ENCODE measurements at places on chromosomes 1 and 21.

- DNase-seq, result no peak
Measured at GRCh38 chr1:40861224-40862003, 749 bp downstream of the CITED4 start.

DNA sequence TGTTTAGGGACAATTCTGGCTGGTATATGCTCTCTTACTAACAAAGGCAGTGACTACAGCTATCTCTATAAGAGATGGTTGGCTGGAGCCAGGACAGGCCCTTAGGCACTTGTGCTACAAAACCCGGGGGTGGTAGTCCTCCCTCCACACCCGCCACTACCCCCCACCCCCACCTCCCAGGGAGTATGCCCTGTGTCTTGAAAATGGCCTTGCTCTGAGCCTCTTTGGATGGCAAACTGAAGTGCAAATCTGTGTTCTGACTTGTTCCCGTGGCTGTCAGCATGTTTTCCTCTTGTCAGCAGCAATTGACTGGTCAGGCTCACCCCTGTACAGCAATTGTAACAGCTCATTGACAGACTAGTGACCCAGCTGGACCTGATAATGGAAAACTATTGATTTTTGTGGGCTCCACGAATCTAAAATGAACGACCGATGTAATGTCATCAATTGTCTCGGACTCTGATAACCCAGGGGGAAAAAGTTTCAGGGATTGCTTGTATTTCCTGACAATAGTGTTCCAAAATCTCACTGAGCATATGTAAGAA is 139.4 kb upstream of the BARHL2 start:
- DNase-seq, result no peak

DNA sequence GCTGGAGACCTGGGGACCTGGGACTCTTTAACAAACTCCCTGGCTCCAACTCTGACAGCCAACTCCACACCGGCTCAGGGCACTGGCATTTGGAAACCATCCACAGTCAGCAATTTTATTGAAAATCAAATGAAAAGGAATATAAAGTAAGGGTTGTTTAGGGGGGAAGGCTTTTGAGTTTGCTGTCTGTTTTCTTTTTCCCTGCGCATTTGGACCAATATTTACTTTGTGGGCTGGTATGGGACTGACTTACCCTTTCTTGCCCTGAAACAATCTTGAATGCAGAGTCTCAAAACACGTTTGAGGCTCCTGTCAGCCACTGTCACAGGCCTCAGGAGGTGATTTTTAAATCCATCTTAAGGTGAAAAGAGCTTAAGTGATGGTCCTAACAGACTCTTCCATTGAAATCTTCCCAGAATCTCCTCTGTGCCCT is 15.4 kb upstream of the EFHD2 start:
- no peak for DNase-seq

DNA sequence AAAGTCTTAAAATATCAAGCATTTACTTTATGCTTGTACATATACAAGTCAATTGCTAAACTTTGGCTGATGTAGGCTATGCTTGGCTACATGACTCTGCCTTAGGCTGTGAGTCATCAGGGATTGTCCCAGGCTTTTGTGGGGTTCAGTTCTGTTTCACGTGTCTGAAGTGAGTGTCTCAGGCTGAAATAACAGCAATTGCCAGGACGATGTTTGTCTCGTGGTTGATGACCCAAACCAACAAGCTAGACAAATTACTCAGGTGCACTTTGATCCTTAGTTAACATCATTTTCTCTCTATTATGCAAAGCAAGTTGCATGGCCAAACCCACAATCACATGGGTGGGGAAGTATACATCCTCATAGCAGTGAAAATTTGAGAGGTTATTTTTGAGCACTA is 410.1 kb downstream of the BRINP3 start:
- no peak for DNase-seq

- DNase-seq, result no peak
Measured at GRCh38 chr1:15680131-15680530, 4.0 kb upstream of the PLEKHM2 start.

- DNase-seq, result no peak
Measured at GRCh38 chr1:8015809-8016165, 10.3 kb downstream of the ERRFI1 start.

DNA sequence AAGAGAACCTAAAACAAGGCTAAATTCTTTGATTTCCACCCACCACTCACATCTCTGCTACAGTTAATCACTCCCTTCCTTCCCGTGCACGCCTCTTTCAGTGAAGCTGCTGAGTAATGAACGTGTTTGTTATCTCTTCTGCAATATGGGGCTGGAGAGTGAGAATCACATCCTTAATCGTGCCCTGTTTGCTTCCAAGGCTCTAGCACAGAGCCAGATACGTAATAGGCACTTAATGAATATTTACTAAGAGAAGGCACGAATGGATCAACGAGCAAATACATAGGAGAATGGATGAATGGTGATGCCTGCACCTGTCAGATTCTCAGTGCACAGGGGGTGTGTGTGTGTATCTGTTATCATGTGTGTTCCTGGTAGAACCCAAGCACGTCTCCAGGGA is 22.1 kb upstream of the FAM43B start:
- no peak for DNase-seq

- DNase-seq, result no peak
Measured at GRCh38 chr1:97791251-97791650, 129.6 kb downstream of the DPYD start.

GRCh38 chr1:150477733-150478132 is 9.5 kb upstream of the TARS2 start:
- DNase-seq, result no peak

- no peak for DNase-seq
Measured at GRCh38 chr1:206079135-206079534, 26.2 kb downstream of the RHEX start.

- no peak for DNase-seq
Measured at GRCh38 chr1:175332515-175332914, 139.9 kb upstream of the KIAA0040 start.

- peak; percentile 11 for DNase-seq
Measured at GRCh38 chr1:67883069-67883468, 49.8 kb upstream of the GNG12 start.

GRCh38 chr1:24714859-24715520 is 30.3 kb upstream of the CLIC4 start:
- no peak for DNase-seq

DNA sequence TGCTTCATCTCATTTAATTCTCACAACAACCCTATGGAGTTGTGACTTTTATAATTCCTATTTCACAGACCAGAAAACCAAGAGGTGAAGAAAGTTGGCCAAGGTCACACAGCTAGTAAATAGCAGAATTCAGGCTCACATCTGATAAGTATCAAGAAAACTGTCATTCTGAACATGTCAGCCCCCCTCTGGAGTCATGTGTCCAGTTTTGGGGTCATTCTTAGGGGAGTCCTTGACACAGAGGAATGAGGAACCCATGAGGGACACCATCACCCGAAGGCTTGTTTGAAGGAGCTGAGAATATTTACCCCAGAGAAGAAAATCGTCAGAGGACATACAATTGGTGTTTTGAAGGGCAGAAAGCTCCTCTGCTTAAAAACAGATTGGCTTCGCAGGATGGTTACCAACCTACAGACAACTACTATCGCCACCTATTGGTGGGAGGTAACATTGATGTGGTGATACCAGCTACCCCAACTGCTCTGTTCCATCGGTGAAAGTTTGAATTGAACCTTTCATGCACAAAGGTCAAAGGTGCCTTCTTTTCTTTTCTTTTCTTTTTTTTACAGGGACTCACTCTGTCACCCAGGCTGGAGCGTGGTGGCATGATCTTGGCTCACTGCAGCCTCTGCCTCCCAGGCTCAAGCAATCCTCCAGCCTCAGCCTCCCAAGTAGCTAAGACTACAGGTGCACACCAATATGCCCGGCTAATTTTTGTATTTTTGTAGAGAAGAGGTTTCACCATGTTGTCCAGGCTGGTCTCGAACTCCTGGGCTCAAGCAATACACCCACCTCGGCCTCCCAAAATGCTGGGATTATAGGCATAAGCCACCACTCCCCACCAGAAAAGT is 31.3 kb downstream of the NCMAP start:
- peak; percentile 63 for DNase-seq

GRCh38 chr1:24934310-24935195 is 4.5 kb upstream of the RUNX3 start:
- DNase-seq, result no peak

GRCh38 chr1:146032631-146033219 is 11.2 kb upstream of the HJV start:
- peak; percentile 39 for DNase-seq

- DNase-seq, result no peak
Measured at GRCh38 chr1:184906761-184907160, 67.5 kb downstream of the NIBAN1 start.

GRCh38 chr1:202835548-202836072 is 24.9 kb downstream of the PCAT6 start:
- no peak for DNase-seq

DNA sequence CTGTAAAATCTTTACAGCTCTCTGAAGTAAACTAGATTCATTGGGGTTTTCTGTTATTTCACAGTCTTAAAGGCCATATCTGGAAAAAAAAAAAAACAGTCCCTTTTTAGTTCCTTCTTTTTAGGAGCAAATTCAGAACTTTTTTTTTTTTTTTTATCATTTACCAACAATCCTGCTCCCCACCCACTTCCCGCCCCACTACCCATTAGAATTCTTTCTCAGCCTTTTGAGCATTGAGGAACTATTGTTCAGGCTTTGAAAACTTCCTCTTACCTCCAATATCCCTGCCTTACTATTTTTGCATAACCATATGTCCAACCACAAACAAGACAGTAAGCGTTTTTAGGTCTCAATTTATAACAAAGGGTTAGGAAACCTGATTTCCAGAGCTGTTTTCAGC is 330.1 kb downstream of the PLPP3 start:
- DNase-seq, result no peak

DNA sequence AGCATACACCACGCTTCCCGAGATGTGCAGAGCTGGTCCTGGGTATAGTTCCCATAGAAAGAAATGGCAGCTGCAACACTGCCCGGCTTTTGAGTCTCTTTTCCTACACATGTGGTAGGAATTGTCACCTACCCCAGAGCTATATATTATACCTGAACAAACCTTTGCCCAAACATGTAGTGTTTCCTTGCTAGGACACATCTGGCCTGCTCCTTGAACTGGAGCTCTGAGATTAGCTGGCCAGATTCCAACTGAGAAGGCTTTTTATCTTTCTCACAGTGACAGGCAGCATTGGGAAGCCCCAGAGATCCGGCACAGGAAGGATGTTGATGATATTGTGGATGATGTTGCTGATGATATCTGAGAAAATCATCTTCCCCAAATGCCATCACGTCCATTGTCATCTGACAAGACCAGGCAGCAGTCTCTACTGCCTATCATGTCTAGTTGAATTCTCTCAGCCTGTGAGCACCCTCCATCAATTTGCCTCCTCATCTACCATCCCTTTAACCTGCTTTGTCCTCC is 115.0 kb upstream of the SMYD2 start:
- DNase-seq, result no peak

- DNase-seq, result no peak
Measured at GRCh38 chr1:52917156-52917555, 4.4 kb downstream of the ECHDC2 start.

- DNase-seq, result no peak
Measured at GRCh38 chr1:16088996-16089395, 15.5 kb upstream of the FAM131C start.

DNA sequence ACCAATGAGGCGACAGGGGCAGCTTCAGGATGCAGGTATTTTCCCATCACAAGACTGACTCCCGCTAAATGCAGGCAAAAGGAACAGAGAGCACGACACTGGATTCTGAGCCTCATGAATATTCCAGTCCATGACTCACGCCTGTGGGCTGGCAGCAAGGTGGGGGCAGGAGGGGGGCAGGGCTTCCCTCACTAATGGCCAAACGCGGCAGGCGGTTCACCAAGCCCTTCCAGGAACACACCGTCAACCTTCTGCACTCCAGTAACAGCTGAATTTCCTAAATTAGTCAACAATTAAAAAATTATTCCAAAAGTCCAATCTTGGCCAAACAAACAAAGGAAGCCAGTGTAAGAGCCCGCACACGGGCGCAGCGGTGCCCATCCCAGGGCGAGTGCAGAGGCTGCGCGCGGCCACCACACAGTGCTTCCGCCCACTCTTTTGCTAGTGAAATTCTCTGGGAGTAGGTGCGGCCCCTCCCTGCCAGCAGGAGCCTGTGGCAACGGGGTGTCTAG is 12.5 kb upstream of the GPR153 start:
- DNase-seq, result no peak

GRCh38 chr1:79312438-79312837 is 305.9 kb upstream of the ADGRL4 start:
- no peak for DNase-seq

DNA sequence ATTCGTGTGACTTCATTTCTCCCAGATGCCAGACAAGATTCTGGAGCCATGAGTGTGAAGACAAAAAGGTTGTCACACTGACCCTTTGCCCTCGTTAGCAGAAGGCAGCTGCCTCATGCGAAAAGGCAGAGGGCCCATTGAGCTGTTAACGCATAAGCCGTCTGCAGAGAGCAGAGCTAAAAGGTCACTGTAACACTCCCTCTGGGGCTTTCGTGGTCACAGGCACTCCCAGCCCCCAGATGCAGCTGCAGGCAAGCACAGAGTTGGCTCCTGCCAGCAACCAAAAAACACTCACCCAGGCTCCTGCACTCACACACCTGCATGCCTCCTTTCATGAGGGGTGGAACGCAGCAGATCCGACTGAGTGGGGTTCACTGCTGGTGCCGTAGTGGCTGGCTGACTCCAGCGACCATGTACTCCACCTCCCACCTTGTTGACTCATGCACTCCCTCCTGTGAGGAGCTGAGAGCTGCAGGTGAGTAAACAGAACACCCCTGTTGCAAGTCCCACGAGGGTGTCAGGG is 287.5 kb downstream of the SMYD3 start:
- no peak for DNase-seq

DNA sequence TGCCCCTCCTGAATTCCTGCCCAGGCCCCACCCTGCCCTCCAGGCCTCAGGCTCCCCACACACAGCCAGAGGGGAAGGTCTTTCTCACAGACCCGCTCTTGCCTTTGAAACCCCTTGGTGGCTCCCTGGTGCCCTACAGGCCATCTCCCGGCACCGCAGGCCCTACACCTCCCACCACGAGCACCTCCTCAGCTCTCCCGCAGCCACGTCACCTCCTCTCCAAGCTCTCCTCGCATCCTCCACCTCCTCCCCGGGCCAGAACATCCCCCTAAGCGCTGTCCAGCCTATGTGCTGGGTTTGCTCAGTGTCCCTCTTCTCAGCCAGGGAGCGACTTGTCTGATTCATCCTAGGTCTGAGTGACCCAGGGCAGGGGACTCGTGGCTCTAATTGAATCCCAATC is 66.4 kb downstream of the DMRTB1 start:
- peak; percentile 46 for DNase-seq

DNA sequence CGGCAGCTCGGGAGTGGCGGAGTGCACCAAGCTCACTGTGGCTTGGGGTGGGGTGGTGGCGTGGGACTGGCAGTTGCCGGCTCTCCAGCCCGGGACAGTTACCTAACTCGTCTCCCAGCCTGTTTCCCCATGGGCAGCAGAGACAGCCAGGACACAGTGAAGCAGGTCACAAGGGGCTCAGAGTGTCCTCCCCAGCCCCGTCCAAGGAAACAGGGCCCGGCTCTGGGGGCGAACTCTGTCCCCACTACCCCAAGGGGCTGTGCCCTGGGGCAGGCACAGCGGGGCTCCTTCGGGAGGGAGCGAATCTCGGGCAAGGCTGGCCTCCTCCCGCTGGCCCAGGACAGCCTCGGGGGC is 759 bp downstream of the GPR157 start:
- no peak for DNase-seq

All from WERI-Rb-1 (cell line).